T47D (cell line): ENCODE measurements at places on chromosomes 3 and 15.
A peak's percentile ranks its signal among the peaks of the same experiment; 100 is the strongest.

GRCh38 chr3:78096488-78097255, 1056.8 kb downstream of the ROBO2 start:
- DNase-seq: no peak

GRCh38 chr3:107928084-107928445, 162.8 kb downstream of the CD47 start:
- no peak for DNase-seq

DNA sequence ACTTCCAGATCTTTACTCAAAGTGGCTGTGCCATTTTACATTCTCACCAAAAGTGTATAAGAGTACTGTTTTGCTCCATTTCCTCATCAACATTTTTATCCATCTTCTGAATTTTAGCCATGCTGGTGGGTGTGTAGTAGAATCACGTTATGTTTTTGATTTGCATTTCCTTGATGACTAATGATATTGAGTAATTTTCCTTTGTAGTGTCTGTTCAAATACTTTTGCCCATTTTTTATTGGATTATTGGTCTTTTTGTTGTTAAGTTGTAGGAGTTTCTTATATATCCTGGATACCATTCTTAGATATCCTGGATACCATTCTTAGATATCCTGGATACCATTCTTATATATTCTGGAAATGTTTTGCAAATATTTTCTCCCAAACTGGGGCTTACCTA, 344.9 kb downstream of the LRRC3B start:
- DNase-seq: no peak

- no peak for DNase-seq
Observed at GRCh38 chr3:69122403-69122802, at the start of gene LMOD3. LMOD3 (minus strand) TSS chr3:69122595; CDS start chr3:69122386, 209 bp downstream.

DNA sequence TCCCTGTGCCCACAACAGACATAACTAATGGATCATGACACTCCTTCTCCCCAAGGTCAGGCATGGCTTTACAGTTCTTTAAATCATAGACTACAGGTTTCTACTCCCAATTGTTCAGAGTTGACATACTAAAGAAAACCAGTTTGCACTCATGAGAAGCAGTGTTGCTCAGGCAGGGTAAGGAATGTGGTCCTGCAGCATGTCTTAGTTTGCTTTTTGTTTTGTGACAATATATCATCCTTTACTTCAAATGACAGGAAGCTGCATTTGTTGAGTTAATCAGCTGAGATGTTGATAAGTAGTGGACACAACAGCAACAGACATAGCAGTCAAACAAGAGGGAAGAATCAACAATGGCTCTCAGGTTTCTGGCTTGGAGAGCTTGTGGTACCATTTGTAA, 267.5 kb downstream of the SLCO3A1 start:
- DNase-seq: peak; percentile 8

DNA sequence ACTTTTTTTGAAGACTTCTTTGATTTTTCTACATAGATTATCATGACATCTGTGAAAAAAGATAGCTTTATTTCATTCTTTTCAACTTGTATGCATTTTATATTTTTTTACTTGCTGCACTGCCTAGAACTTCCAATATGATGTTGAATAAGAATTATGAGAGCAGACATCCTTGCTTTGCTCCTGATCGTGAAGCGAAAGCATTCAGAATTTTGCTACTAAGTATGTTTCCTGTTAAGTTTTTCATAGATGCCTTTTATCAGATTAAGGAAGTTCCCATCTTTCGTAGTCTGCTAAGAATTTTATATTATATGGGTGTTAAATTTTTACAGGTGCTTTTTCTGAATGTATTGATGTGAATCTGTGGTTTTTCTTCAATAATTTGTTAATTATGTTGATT, 163.4 kb upstream of the GADL1 start:
- DNase-seq: no peak

- DNase-seq: no peak
Observed at GRCh38 chr3:22585911-22586310, 617.2 kb upstream of the UBE2E2 start.

DNA sequence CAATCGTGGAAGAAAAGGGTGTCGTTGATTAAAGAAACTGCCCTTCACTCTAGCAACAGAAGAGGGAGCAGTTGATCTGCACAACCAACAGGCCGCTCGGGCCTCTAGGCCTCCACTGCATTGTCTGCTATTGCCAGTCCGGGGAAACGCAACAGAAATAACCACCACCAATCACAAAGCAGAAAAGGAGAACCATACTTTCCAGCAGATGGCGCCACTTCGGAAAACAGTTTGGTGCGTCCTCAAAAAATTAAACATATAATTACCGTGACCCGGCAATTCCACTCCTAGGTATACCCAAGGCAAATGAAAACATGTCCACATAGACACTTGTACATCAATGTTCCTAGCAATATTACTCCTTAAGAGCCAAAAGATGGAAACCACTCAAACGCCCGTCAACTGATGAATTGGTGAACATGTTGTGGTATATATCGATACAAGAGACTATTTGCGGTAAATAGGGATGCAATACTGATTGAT, 154.1 kb downstream of the TJP1 start:
- DNase-seq: peak; percentile 93

DNA sequence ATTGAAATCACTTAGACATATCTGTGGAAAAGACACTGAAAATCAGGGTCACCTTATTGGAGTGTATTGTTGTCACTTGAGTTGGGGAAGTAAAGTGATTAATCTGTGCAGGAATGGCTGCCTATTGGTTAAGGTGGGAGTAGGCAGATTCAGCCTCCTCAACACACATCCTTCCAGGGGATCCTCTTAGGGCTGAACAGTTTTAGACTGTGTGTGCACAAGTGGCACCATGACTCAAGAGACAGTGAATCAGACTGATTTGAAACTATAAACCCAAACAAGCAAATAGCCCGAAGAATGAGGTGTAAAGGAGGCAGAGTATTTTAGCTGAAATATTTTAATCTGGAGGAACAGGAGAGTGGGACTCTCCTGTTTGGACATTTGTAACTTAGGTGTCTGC, 4.9 kb downstream of the ABHD17C start:
- DNase-seq: no peak

DNA sequence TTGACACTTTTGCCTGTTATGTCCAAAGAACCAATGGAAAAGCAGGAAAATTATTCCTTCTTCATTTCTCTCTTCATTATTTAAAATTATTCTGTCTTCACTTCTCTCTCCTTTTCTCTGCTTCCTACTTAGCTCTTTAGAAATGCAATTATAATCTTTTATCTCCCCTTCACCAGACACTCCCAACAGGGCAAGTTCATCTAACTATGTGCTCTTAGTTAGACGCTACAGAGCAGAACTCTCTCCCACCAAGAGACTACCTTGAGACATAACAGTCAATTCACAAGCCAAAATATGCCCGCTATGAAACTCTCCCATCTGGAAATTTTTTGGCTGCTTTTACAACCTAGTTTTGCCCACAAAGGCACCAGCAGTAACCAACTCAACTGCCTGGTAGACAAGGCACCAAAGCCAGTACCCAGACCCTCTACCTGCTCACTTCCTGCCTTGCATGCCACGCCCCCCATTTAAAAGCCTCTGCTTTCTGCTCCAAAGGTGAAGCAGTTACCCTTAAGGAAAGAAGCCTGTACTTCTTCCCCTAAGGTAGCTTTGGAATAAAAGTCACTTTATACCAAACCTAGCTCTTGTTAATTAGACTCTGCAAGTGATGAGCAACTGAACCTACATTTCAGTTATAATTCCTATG, 28.1 kb downstream of the CCRL2 start:
- DNase-seq: no peak

DNA sequence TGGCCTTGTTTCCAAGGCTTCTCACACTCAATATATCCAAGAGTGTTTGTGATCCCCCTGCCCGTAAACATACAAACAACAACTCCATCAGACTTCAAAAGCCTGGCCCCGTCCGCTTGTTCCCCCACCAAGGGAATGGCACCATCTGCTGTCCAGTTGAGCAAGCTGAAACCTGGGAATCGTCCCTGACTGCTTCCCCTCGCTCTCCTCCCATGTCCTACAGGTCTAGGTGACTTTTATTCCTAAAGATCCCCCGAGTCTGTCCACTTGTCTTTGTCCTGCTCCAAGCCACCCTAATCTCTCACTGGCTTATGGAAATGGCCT, 27.9 kb upstream of the FAM174B start:
- DNase-seq: peak; percentile 92

DNA sequence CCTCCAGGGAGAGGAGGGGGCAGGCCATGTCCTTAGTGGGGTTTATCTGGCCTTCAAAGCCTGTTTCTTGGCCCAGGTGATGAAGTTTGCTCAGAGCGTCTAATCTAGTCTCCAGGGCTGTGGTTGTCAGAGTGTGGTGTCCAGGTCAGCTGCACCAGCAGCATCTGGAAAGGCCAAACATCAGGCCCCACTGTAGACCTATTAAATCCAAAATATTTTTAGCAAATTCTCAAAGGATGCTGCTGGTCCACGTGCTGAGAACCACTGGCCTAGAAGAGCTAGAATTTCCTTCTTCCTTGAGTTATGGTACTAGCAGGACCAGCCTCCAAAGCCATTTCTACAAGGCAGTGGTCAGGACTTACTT, 28.9 kb downstream of the SLC28A1 start:
- no peak for DNase-seq

GRCh38 chr3:19190602-19191001, 42.3 kb downstream of the KCNH8 start:
- no peak for DNase-seq

DNA sequence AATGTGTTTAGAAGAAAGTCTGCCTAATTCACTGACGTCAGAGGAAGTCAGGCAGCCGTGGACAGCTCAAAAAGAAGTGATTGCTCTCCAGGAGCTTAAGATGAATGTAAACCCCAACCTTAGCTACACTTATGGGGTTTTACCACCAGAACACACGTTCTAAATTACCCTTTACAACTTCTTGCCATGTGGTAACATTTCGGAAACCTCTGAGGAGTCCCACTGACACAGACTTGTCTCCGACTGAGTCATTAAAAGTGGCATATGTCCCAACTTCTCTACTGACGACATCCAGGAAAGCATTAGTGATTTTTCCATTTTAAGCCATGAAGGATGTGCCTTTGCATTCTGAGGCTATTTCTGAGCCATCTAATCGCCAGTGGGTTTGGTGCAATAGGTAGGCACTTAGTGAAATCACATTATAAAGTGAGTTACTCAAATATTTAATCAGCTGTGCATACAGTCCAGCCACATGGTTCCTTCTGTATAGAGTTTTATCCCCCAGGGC, 32.4 kb downstream of the C2CD4A start:
- DNase-seq: no peak

DNA sequence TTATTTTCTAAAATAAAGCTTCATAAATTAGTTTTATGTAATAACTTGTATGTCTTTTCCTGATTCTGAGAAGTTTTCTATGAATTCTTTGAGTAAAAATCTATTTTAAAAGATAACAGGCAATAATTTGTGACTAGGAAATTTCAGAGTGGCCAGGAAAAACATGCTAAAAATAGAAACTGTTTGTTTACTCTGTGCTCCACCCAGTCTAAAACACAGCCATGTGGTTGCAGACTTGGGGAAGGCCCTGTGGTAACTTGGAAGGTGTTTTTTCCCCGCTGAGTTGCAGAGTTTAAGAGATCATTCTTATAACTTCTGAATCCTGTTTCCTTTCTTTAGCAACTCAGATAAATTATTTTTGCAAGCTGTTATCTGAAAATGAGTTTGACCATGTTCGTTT, 21.9 kb downstream of the PLCL2 start:
- no peak for DNase-seq

DNA sequence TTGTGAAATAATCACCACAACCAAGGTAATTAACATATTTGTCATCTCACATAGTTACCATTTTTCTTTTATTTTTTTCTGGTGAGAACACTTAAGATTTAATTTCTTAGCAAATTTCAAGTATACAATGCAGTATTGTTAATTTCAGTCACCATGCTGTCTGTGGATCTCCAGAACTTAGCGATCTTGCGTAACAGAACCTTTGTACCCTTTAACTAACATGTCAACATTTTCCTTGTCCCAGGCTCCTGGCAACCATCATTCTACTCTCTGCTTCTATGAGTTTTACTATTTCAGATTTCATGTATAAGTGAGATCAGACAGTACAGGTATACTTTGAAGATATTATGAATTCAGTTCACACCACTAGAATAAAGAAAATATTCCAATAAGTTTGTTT, 154.4 kb downstream of the KCNAB1 start:
- no peak for DNase-seq

GRCh38 chr3:149879872-149880271, 66.9 kb downstream of the RNF13 start:
- no peak for DNase-seq

DNA sequence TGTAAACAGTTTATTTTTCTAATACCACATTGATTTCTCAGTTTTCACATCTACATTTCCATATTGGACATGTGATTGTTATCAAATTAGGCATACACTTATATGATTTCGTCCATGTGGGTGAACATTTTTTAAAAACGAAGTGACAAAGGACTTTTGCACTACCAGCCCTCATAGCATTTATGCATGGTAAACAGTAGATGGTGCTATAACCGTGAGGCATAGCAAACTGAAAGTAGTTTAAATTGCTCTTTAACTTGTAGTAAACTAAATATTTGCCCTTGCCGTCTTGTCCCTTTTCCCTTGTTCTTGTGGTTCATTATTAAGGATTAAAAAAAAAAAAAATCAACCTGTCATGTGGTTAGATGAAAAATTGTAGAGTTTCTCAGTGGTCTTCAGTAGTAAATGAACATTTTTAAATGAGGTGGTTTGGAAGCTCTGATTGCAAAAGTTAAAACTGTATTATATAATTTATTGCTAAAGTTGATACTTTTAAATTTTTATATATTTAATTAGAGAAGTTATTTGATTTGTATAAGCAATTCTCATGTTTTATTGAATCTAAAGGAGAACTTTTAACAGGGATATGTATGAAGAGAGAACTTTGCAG, 24.0 kb downstream of the STX19 start:
- peak; percentile 23 for DNase-seq

GRCh38 chr15:68268405-68268804, 9.1 kb upstream of the FEM1B start:
- no peak for DNase-seq

GRCh38 chr15:25643120-25643519, 204.3 kb upstream of the UBE3A start:
- no peak for DNase-seq

- DNase-seq: no peak
Observed at GRCh38 chr3:130935761-130936492, 42.0 kb downstream of the ATP2C1 start.

GRCh38 chr3:10560060-10560861, 54.9 kb upstream of the ATP2B2 start:
- DNase-seq: no peak

GRCh38 chr3:57130571-57131209, 34.5 kb downstream of the IL17RD start:
- DNase-seq: no peak

- no peak for DNase-seq
Observed at GRCh38 chr15:82062479-82063454, 16.9 kb upstream of the MEX3B start.

DNA sequence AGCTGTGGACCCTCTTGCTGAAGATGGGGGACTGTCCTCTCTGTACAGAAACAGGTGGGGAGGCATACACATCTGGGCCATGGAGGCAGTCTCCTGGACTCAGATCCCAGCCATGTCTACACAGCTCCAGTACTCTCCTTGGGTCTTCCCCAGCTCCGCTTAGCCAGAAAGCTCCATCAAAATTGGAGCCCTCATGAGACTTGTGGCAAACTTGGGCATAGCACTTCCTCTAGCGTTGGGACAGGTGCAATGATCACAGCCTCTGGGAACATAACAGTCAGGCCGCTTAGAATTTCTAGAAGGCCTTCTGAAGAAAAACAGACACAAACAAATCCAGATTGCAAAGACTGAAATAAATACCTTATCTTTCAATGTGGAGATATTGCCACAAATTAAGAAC, 634.3 kb upstream of the GOLIM4 start:
- no peak for DNase-seq

GRCh38 chr3:134371542-134372324, 2.5 kb downstream of the AMOTL2 start:
- no peak for DNase-seq

- no peak for DNase-seq
Observed at GRCh38 chr3:188827576-188827975, 344.2 kb upstream of the TPRG1 start.
